ENCODE measurements at places on chromosomes 5 and 9.

GRCh38 chr5:26805076-26805475, 233.3 kb downstream of the CDH9 start:
- DNase-seq = peak; percentile 8

GRCh38 chr5:167271511-167271910, 1019.9 kb upstream of the WWC1 start:
- DNase-seq = no peak

- no peak for DNase-seq
These were observed 871.7 kb upstream of the TYRP1 start for GRCh38 chr9:11821306-11821975.

DNA sequence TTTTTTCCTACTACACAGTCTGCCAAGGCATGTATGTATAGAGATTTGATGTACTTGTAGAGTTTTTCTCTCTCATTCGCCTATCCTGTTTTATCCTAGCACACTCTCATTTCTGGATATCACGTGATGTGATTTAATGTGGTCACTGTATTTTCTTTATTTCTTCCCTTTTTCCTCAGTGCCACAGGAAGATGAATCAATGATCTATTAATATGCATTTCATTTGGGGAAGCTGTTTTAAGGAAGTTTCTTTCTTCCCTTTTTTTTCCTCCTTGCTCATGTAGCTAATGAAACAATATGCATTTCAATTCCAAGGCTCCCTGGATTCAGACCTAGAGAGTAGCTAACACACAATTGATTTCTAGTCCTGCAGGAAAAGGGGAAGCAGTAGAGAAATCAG, 506.3 kb upstream of the WWC1 start:
- DNase-seq = no peak

- DNase-seq = no peak
These were observed 771.1 kb downstream of the NR2F1-AS1 start for GRCh38 chr5:92809855-92810465.

GRCh38 chr9:27379311-27380251, 82.6 kb upstream of the EQTN start:
- no peak for DNase-seq

- DNase-seq = no peak
These were observed 34.7 kb upstream of the DMXL1 start for GRCh38 chr5:119036101-119036762.

GRCh38 chr5:82314964-82315758, 37.0 kb upstream of the RPS23 start:
- DNase-seq = no peak

- peak; percentile 96 for DNase-seq
These were observed 15.7 kb downstream of the NACC2 start for GRCh38 chr9:136079211-136079915.

DNA sequence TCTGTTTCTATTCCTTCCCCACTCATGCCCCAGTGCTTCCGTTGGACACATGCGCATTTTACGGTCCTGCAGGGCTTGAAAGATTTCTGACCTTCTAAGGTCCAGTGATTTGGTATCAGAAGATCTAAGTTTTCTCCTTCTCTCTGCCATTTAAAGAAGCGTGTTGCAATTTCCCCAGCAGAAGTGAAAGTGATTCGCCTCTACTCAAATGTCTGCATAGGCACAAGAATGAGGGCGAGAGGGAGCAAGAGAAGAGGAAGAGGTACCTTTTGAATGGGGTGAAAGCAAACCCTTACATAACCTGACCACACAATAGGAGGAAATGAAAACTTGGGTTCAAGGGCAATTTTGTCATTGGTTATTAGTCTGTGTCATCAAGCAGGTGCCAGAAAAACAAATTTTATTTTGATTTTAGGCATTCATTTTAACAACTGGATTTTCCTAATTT, 31.7 kb upstream of the NR3C1 start:
- no peak for DNase-seq

- no peak for DNase-seq
These were observed 709 bp downstream of the UAP1L1 start for GRCh38 chr9:137077758-137078693.

GRCh38 chr5:139446956-139447779, 7.8 kb upstream of the DNAJC18 start:
- no peak for DNase-seq

- DNase-seq = no peak
These were observed 113.7 kb upstream of the EPB41L4A start for GRCh38 chr5:112532654-112533360.

GRCh38 chr9:136026266-136026942, 65.2 kb upstream of the UBAC1 start:
- DNase-seq = no peak

GRCh38 chr5:103178167-103178566, 58.1 kb downstream of the PPIP5K2 start:
- no peak for DNase-seq
